B cell (primary cell): ENCODE measurements at places on chromosomes 3 and 15.
A peak's percentile ranks its signal among the peaks of the same experiment; 100 is the strongest.

- no peak for DNase-seq
Measured at GRCh38 chr15:67022587-67023105, 42.8 kb upstream of the SMAD3 start.

DNA sequence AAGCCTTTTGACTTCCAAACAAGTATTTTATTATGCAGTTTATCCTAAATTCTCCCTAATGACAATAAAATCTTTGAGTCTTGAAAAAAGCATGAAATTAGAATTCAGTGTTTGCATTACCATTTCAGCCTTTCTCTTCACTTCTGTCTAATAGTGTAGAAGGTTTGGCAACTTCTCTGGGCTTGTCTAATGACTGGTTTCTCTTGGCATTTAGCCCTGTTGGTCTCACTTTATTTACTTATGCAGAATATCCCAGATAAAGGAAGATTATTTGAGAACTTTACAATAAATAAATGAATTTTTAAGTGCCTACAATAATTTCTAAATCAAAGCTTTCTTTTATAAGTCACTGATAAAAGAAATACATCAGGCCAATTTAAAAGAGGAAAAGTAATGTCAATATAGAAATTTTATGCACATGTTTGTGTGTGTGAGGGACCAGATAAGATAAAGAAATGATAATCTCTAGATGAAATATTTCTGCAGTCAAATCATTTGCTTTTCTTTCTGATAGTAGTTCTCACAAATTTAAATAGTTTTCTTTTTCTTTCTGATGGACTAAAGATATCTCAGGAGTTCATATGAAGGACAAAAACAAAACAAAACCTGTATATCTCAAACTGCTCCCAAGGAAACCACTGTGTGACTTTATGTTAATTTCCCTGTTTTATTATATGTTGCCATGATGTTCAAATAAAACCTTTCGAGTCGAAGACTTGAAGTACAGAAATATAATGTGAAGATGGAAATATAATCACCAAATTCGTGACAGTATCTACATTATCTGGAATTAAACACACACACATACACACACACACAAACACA, 533.1 kb upstream of the CBLB start:
- DNase-seq = no peak

GRCh38 chr3:66000506-66000905, 38.2 kb downstream of the MAGI1 start:
- no peak for DNase-seq

DNA sequence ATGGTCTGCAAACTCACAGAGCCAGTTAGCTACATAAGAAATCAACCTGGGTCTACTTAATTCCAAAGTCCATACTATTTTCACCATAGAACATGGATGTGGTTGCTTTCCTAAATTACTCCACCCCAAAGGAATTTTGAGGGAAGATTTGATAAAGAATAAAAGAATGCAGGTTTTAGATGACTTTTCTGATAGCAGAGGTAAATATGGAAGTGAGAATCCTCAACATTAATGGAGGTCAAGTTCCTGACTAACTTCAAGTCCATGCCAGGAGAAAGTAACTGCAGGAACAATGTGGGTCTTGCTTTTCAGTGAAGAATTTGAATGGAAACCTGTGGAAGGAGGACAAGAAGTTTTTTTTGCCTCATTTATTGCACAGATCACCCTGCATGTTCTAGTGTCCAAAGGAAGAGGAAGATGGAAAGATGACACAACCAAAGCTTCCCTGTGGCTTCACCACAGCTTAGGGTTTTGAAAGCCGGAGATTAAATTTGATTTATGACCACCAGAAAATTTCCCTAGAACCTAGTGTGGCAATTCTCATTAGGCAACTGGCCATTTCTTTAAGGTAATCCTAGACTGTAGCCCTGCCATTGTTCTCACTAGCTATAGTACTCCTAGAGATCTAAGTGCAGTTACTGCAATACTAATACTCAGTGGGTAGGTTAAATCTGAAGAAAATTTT, 429.7 kb downstream of the RAP2B start:
- DNase-seq = no peak

- no peak for DNase-seq
Measured at GRCh38 chr15:72365844-72366243, 10.0 kb downstream of the HEXA start.

- DNase-seq = no peak
Measured at GRCh38 chr15:58924327-58924726, 9.2 kb downstream of the SLTM start.

DNA sequence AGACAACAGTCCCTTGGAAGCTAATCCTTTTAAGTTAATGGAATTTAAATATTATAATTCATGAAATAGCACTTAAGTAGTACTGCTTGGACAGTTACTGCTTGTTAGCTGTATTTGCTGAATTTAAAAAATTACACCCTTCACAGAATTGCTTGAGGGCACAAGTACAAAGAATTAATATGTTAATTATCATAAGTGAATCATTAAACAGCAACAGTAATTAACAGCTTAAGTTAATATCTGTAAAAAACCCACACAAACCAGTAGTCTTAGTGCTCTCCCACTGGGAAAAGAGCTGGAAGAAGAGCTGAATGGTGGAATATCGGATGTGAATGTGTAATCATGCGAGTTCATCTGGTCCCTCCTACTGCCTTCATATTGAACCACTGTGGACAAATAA, 232.0 kb downstream of the CD47 start:
- no peak for DNase-seq

DNA sequence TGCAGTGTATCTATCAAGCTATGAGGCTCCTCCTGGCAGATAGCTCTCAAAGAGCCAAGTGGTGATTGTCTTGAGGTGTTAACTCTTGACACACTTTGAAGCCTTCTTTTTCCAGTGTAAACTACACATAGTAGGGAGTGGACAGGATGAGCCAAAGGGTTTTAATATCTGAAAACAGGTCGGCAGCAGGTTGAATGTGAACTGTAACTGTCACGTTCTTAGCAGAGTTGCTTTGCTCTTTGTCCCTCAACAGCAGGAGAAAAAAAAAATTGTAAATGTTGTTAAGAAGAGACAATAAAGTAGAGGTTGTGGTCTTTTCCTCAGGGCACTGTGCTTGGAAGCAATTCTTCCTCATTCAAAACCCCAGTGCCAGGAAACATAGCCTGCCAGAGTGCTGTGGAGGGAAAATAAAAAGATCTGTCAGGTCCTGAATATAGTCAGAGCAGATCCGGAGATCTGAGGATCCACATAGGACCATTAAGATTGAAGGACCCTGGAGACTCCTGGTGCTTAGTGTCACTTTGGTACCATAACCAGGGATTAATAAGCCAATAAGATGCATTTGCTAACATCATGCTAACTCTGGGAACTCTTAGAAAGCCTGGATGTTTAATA, 229.7 kb downstream of the NAALADL2 start:
- no peak for DNase-seq

DNA sequence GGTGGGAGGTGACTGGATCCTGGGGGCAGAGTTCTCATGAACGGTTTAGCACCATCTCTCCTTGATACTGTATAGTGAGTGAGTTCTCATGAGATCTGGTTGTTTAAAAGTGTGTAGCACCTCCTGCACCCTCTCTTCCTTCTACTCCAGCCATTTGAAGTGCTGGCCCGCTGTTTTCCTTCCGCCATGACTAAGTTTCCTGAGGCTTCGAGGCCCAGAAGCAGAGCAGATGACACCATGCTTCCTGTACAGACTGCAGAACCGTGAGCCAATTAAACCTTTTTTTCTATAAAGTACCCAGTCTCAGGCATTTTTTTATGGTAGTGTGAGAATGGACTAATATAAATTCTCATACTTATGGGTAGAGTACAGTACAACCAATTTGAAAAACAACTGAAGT, 123.6 kb upstream of the BHLHE40 start:
- DNase-seq = no peak

- no peak for DNase-seq
Measured at GRCh38 chr3:194761384-194761783, 75.7 kb downstream of the FAM43A start.

DNA sequence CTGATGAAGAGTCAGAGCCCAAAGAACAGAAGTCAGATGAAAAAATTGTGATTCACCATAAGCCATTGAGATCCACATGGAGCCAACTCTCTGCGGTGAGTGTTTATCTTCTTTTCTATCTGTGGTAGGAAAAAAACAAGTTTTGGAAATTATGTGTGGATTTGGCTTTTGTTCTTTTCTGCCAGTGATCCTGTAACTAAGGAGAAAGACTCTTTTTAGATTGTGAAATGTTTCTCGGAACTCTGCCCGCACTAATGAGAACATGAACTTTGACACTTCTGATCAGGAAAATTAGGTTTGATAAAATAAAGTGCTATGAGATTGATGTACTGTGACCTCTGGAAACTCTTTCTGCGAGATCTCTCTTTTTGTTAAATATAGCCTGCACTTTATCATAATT, 8.4 kb downstream of the ARHGEF26 start:
- no peak for DNase-seq

- DNase-seq = no peak
Measured at GRCh38 chr15:85541744-85542143, 161.3 kb downstream of the AKAP13 start.

GRCh38 chr3:134327594-134327975, 46.7 kb downstream of the AMOTL2 start:
- DNase-seq = no peak

- DNase-seq = no peak
Measured at GRCh38 chr3:39385456-39386090, 2.4 kb downstream of the SLC25A38 start.

DNA sequence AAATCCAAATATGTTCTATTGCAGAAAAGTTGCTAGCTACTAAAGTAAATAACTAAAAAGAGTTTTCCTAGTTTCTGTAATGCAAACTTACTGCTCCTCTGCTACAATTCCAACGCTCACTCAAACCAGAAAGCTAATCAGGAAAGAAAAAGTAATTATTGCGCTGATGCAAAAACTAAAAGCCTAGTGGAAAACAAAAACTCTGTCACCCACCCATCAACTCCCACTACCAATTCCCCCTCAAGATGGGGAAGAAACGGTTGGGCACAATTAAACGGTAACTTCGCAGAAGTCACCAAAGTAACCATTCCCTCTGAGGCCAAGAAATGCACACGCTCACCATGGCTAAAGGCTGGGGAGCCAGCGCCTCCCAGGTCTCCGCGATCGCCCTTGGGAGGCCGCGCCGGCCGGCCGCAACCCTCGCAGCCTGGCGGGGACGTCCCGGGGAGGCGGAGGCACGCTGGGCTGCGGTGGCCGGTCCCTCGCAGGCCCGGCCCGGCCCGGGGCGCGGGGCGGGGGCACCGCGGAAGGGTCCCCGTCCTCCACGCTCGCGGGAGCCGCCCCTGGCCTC, 684 bp downstream of the SLTM start:
- DNase-seq = no peak

- DNase-seq = peak; percentile 10
Measured at GRCh38 chr3:42088803-42089530, 2.2 kb upstream of the TRAK1 start.

- peak; percentile 77 for DNase-seq
Measured at GRCh38 chr15:41971089-41971894, 1.1 kb downstream of the EHD4 start.

- DNase-seq = no peak
Measured at GRCh38 chr15:76393614-76394013, 57.0 kb downstream of the ISL2 start.

GRCh38 chr3:183775781-183776180, 49.6 kb downstream of the MAP6D1 start:
- DNase-seq = no peak

DNA sequence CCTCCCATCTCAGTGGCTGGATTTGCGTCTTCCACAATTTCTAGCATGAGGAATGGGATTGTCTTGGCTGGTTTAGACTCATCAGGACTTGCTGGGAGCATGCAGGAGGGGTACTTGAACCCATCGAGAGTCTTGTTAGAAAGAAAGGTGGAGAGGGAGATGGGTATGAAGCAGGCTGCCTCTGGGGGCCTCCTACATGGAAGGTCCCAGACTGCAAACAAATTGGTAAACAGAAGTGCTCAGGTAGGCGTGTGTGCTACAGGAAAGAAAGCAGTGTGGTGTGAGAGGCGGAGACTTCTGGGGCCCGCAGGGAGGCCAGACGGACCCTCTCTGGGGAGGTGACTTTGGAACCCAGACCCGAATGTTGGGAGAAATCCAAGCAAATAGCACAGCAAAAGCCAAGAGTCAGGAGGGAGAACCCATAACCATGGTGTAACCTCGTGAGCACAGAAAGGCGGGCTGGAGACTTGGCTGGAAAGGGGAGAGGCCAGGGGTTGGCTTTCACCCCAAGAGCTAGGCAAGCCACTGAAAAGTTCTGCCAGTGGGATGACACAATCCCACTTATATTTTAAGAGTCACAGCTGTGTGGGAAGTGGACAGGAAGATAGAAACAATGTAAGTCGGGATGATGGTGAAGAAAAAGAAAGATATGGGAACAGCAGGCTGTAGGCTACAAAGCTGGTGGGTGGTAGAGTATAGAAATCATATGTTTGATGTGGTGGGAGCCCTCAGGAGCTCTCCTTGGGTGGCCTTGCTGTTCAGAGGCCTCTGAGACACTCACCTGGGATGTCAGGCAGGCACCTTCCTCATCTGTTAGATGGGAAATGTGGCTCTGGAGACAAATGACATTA, 130.1 kb upstream of the PRR20G start:
- DNase-seq = no peak

DNA sequence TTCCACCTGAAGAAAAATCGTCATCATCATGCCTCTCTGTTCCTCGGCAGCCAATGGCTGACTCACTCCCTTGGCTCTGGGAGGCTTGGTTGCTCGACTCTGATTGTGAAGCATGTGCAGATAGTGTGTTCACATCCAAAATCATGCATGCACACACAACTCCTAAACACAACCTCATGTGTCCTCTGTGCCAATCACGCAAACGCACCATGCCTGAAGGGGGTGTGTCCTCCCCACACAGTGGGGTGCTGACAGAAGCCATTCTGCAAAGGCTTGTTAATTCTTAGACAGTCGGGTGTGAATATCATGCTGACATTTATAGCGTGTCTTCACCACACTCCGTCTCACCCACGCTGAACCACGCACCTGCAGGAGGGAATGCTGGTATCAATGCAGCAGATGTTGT, 11.4 kb upstream of the CCDC174 start:
- DNase-seq = no peak

GRCh38 chr3:124084022-124084881, 92.3 kb upstream of the ROPN1 start:
- DNase-seq = peak; percentile 8

GRCh38 chr15:84878504-84878903, 6.0 kb upstream of the SLC28A1 start:
- peak; percentile 65 for DNase-seq

DNA sequence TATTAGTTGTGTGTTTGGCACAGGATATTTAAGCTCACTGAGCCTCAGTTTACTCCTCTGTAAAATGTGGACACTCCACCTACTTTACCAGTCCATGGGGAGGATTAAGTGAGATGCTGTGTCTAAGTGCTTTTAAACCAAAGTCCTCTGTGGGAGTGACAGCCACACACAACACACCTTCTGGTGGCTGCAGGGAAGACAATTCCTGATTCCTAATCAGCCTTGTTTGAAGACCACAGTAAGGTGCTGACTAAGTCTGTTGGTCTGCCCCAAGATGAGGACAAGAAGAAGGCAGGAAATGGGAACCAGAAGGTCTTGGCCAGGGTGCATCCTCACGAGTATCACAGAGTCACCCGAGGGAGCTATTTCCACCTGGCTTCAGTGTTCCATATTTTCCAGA, 52.3 kb downstream of the EPHB1 start:
- no peak for DNase-seq

- no peak for DNase-seq
Measured at GRCh38 chr3:46334741-46335478, 19.0 kb upstream of the CCR2 start.

GRCh38 chr15:78951841-78952238, 7.0 kb upstream of the CTSH start:
- no peak for DNase-seq
